ENCODE measurements at places on chromosomes 1 and 21.

DNA sequence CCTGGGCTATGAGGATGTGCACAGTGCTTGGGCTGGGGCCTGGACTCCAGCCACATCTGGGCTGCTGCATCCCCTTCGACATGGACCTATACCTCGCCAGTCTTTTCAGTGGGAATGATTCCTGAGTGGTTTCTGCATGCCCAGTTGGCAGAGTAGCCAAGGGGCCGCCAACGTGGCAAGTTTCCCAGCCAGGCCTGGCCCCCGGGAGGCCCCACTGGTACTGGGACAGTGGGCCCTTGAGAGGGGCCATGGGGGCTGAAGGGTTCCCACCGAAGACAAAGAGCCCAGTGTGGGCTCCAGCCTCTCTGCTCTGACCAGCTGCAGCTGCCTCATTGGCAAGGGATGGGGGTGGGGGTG, 15.4 kb downstream of the RAP1GAP start:
- no peak for DNase-seq

DNA sequence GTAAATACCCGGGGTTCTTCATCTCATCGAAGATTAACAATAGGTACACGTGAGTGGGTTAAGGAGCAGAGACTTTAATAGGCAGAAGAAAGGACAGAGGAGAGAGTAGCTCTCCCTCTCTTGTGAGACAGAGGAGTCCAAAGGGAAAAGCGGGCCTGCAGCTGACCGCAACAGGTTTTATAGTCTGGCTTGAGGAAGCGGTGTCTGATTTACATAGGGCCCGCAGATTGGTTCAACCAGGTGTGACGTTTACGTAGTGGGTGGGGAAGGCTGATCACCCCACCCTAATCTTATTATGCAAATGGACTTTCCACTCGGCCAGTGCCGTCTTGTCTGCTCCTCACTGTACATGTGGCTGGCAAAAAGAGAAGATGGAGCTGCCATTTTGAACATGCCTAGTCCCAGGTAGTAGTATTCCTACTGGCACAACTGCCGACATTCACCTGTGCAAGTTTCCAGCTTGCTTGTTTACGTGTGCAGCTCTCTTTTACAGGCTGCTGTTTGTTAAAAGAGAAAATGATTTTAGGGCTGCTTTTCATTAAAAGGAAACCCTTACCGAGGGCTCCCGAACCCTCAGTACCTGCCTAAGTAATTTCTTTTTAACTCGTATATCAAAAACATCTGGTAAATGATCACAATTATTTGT, 10.6 kb downstream of the CDC14A start:
- no peak for DNase-seq

DNA sequence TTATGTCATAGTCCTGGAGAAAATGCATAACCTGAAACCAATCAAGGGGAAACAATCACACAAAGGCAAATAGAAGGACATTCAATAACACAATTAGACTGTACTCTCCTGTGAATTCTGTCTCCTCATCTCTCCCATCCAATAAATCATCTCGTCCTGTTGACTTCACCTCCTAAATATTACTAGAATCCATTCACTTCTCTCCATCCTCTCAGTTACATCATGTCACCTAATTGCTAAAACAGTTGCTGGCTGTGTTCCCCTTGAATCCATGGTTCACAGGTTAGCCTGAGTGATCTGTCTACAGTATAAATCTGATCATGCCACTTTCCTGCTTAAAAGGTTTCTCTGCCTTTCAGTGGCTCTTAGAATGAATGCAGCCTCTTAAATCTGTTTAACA, 220.2 kb downstream of the TGFB2 start:
- DNase-seq = no peak

DNA sequence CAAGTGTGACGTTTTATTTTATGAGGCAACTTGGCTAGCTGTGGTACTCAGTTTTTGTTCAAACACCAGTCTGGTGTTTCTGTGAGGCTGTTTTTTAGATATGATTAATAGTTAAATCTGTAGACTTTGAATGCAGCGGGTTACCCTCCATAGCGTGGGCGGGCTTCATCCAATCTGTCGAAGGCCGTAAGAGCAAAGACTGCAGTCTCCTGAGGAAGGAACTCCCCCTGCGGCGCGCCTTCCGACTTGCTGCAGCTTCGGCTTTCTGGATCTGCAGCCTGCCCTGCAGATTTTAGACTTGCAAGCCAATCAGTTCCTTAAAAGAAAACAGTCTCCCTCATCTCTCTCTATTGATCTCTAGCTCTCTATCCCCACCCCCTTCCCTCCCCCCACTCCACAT, 4.2 kb upstream of the ZNF496 start:
- DNase-seq = no peak

DNA sequence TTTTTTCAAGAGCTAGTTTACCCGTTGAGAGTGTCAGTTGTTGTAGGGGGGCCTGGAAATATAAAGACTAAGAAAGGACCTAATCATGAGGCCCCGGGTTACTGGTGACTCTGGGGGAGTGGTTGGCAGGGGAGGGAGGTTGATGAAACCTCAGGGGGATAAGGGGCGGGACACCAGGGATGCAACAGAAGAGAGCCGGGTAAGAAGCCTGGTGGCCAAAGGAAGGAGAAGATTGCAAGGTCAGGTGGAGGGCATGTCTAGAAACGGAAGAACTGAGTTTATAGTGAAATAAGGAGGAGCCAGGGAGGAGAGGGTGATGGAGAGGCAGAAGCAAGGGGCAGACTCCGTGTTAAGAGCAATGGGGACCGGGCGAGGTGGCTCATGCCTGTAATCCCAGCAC, 12.5 kb upstream of the SPOCD1 start:
- DNase-seq = no peak

DNA sequence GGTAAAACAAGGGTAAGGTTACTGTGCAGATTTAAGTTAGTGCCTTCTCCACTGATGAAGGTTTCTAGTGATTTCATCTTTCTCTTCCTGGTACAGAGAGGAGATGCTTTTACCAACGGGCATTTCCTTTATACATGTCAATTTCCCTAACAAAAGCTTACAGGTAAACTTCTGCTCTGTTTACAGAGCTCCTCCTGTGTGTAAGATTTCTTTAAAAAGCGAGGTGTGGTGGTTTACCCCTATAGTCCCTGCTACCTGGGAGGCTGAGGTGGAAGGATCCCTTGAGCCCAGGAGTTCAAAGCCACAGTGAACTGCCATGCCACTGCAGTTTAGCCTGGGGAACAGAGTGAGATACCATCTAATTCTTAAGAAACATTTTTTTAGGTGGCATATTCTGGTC, 40.7 kb upstream of the GORAB start:
- no peak for DNase-seq

DNA sequence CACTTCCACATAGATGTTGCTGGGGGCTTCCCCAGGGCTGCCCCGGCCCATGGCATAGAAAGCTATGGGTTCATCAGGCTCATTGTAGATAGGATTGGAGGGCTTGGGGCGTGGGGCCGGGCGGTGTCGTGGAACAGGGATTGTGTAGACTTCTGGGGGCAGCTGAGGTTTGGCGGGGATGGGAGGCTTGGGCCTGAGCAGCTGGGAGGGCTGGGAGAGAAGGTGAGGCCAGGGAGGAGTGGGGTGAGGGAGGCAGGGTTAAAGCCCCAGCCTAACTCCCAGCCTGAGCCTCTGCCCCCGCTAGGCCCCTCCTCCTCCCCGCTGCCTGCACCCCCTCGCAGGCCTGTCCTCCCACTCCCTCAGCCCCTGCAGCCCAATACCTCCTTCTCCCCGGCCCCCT, 7.4 kb downstream of the SH2D2A start:
- DNase-seq = no peak

DNA sequence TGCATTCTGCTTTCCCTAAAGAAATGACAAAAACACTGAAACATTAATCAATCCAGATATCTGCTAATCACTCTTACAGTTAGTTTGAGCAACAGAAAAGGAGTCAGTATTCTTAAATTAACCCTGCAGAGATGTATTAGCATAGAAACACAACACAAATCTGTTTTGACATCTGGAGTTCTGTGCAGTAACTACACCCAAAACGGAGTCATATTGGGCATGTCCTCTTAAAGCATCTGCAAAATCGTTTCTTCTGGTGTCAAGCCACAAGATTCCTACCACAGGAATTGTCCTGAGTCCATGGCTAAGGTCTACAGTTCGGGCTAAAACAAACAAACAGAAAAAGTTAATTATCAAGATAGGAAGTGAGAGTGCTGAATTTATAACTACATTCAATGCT, 332.1 kb upstream of the PKN2 start:
- DNase-seq = no peak

DNA sequence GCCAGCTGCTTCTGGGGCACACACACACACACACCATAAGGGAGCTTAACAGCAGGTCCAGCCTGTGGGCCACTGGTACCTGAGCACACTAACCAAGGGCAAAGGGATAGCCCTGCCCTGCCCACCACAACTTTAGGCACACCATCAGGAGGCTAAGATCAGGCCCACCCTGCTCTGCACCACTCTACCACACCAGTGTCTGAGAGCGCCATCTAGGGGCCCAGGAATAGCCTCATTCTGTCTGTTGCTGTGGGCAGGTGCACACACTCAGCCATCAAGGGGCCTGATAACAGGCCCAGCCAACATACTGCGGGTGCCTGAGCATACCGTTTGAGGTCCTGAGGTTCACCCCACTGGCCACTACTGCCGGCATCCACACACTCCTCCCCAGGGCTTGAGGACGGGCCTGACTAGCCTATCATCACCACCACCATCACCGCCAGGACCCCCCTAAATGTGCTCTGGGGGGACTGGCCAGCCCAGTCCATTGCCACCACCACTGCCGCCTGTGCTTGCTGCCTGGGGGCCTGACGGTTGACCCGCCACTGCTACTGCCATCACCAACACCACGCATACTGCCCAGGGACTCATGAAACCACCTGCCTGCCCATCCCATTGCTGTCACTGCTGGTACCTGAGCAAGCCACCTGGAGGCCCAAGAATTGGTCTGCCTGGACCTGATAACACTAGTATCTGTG, 31.3 kb downstream of the NSL1 start:
- DNase-seq = peak; percentile 12

DNA sequence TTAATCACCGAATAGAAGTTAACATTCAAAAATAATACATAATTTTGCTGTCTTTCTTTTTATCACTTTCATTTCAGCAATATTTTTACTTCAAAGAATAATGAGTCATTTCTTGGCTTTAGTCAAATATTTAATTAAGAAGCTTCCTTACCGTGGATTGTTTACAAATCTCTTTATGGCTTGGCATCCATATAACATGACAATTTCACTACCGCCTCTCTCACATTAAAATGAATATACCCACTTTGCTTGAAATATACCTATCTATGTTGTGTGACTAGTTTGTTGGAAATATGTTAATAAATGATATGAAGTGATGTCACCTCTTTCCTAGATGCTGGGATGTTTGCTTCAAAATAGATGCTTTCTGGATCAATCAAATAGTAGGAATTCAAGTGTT, 1203.9 kb downstream of the AMY1C start:
- no peak for DNase-seq

- DNase-seq = no peak
Measured at GRCh38 chr1:98661544-98662355, at the start of gene SNX7. Gene SNX7 (plus strand): TSS chr1:98661721. CDS start chr1:98661732, 11 bp downstream.

DNA sequence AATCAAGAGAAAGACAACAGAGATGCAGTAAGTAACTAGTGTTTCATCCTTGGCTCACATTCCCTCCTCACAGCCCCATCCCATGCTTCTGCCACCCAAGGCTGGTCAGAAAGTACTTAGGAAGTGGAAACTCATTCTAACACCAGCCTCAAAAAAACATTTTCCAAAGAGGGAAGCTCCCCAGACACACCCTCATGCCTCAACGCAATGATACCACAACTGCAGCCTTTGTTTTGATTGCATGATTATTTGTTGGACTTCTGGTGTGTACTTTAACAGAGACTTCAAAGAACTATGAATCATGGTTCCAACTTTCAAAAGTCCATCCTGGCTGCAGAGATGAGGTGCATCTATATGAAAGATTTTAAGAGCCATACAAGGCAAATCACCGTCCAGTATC, 45.2 kb upstream of the KCNA3 start:
- DNase-seq = no peak

GRCh38 chr1:10814976-10815857, 18.8 kb upstream of the CASZ1 start:
- no peak for DNase-seq

DNA sequence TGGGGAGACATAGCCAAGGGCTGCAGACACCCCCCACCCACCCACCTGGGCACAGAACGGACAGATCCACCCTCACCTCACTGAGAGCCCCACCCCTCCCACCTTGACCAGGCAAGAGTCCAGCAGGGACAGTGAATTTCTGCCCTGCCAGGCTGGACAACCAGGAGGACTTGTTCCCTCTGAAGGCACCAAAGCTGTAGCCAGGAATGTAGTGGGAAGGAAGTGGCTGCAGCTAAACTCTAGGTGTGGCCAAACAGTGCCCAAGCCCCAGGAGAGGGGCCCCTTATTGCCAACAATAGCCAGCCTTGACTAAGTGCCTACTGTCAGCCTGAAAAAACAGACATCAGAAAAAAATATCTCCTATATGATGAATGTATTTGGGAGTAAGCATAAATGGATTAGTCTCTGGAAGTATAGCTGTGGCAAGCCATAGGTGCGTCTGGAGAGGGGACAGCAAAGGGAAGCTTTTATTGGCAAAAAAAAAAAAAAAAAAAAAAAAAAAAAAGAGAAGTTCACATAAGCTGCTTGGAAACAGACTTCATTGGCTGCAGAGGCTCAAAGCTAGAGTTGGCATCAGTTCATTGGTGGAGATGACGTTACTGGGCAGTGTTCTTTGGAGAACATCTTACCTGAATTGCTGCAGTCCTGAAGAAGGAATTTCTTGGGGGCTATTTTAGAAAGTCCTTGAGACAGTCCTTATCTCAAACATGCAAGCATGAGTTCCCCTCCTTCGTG, 64.1 kb upstream of the TMEM51 start:
- no peak for DNase-seq

GRCh38 chr1:119116725-119117124, 23.7 kb downstream of the WARS2 start:
- no peak for DNase-seq

GRCh38 chr1:187306710-187307415, 478.1 kb downstream of the PLA2G4A start:
- DNase-seq = no peak

GRCh38 chr1:5165762-5166161, 511.4 kb downstream of the AJAP1 start:
- no peak for DNase-seq

DNA sequence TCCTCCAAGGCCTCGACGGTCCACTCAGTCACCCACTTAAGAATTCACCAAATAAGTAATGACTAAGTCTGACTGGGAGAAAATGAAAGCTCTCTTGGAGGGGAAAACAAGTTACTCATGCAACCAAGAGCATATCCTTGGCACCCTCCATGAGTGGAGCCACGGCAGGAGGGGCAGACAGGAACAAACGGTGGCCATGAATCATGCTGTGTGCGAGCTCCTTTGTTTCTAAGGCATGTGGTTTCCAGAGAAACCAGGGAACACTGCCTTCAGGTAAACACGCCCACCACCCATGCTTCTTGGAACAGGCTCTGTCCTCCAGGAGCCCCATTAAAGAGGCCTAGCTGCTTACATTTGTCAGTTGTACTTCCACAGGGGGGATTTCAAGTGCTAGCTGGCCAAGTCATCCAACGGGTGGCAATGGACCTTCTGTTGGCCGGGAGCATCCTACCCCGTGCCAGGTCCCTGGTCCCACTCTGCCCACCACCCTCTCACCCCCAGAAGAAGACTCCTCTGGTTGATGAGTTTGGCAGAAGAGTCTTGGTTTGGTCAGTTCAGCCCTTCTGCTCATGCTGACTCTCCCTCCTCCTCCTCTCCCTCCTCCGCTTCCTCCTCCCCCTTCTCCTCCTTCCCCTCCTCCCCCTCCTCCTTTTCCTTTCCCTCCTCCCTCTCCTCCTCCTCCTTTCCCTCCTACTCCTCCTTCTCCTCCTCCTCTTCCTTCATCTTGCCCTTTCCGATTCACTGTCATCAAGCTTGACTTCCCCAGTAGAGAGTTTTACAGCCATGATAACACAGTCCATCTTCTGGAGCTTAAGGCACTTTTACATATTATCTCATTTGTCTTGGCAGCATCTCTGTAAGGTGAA, 107.6 kb downstream of the CCDC185 start:
- DNase-seq = no peak

Data from SHP77 treated with DMSO at 0.1 percent for 48 hours (cell line).